ENCODE measurements at places on chromosomes 1 and 21.
A peak's percentile ranks its signal among the peaks of the same experiment; 100 is the strongest.

GRCh38 chr1:164733734-164734133 lies 174.8 kb downstream of the PBX1 start:
- no peak for DNase-seq

DNA sequence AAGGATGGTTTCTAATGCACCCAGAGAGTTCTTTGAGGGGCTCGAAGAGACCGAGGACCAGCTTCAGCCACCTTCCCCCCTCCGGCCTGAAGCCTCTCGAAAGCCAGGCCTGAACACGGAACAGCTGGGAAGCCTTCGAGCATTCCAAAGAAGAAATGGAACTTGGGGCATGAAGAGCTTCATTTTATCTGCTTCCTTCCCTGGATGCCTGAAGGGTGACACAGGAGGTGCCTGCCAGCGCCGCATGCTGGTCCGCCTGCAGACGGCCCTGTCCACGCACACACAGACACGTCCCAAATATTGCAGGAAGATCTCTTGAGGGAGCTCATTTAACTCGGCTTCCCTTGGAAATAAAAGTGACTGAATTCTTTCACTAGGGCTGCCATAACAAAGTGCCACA lies 73.7 kb downstream of the TOMM20 start:
- DNase-seq, result no peak

DNA sequence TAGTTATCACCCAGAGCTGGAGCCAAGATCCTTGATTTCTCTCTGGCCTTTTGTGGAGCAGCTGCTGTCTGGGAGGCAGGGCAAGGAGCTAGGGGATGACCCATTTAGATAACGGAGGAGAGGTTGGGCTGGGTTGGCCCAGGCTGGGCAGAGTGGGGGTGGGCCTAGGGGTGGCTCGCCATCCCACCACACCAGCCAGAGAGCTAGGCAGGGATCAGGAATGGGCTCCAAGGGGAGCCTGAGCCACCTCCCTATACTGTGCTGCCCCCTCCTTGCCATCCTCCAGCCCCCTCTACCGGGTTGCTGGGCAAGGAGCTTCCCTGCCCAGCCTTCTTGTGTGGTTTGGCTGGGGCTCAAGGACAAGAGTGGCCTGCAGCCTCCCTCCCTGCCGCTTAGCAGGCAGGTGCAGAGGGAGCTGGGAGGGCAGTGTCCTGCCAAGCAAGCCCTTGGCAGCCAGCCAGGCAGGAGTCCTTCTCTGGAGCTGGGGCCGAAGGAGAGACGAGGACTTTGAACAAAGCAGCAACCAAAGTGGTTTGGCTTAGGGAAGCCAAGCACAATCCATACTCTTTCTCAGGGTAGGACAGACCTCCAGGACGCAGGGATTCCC lies 4.1 kb downstream of the NUAK2 start:
- peak; percentile 95 for DNase-seq

DNA sequence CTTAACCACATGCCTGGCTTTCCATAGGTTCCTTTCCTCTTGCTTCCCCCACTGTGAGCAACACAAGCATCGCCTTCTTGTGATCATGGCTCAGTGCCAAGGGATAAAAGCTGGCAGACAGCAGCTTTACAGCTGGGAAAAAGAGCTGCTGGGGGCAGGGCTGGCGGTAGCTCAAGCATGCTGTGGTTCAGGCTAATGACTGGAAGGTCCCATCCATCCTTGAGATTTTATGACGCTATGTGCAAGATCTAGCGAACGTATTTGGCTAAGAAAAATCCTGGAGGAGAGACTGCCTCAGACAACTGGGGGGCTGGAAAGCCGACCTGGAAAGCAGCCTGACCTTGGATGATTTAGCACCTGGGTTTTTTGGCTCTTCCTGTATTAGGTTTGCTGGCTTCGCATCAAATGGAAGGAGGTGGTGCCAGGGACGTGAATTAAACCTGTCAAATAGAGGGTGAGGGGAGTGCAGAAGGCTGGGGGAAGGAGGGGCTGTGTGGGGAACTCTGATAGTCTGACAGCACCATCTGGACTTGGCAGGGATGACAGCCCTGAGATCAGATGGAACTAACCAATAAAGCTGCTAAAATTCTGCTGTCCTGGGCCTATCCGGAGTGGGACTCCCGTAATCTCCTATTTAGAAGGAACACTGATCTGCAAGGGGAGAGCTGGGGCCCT lies 34.8 kb downstream of the ZMYND12 start:
- DNase-seq, result peak; percentile 78

DNA sequence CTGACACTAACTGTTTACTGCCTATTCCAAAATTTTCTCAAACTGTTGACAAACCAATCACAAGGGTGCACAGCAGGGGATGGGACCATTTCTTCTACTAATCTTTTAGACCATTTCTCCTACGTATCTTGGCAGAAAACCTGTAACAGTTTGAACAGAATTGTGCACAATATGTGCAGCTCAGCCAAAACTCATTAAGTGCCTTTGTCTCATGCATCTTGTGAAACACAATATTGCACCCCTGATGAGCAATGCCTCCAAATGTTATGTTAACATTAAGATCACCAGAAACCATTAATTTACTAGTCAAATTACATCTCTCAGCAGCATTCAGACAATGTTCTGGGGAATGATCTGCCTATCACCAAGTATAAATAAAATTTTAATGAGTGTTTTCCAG lies 247.5 kb downstream of the NRIP1 start:
- DNase-seq, result no peak

- DNase-seq, result no peak
Observed at GRCh38 chr1:66346057-66346795, 187.7 kb upstream of the SGIP1 start.

DNA sequence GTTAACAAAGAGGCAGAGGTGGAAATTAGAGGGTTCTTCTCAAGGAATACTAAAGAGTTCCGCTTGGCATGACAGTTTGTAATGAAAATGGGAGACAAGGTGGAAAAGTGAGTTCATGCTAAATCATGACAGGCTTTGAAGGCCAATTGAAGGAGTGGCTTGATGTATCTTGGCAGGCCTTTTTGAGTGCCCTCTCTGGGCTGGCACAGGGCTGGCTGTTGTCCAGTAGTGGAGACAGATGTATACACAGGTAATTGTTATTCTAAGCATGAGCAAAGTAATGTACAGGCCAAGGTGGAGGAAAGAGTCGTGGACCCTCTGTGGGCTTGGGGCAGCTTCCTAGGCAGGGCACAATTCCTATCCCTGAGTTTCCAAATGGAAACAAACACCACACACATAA lies 196.7 kb upstream of the GALNT2 start:
- peak; percentile 68 for DNase-seq

- DNase-seq, result no peak
Observed at GRCh38 chr1:2384941-2385481, 6.3 kb downstream of the MORN1 start.

- DNase-seq, result no peak
Observed at GRCh38 chr21:18104802-18105201, 139.8 kb upstream of the CHODL start.

DNA sequence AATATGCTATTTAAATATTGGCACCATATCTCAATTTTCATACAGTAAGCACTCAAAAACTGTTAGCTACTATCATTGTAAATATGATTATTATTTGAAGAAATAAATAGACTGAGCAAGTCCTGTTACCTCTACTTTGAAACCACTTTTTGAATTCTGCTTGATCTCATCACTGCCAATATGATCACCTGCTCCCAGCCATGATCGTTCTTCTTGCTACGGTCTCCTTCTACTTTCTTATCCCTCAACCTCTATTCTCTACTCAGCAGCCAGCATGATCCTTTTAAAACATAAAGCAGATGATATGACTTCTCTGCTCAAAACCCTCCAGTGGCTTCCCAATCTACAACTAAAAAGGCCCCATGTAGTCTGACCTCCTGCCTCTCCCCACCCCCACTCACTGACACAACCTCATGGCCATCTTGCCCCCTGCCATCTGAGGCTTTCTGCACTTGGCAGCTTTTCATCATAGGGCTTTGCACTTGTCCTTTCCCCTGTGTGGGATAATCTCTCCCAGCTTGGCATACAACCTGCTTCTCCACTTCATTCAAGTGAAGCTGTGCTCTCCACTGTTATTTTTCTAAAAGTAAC lies 27.2 kb downstream of the CD34 start:
- no peak for DNase-seq

DNA sequence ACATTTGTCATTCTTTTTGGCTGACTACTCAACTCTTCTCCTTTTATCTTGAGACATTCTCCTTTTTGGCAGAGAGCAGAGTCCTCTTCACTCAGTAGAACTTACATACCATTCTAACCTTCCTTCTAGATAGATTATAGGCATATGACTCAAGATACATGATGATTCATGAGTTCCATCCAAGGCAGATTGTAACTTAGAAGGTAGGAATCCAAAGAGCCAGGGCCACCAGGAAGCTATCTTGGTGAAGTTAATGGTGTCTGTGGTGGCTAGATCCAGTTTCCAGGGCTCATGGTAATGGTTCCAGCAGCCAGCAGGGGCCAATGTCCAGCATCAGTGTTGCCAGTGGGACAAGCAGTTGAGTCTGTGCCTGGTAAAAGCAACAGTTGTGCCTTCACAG lies 76.1 kb upstream of the KIAA0040 start:
- no peak for DNase-seq

DNA sequence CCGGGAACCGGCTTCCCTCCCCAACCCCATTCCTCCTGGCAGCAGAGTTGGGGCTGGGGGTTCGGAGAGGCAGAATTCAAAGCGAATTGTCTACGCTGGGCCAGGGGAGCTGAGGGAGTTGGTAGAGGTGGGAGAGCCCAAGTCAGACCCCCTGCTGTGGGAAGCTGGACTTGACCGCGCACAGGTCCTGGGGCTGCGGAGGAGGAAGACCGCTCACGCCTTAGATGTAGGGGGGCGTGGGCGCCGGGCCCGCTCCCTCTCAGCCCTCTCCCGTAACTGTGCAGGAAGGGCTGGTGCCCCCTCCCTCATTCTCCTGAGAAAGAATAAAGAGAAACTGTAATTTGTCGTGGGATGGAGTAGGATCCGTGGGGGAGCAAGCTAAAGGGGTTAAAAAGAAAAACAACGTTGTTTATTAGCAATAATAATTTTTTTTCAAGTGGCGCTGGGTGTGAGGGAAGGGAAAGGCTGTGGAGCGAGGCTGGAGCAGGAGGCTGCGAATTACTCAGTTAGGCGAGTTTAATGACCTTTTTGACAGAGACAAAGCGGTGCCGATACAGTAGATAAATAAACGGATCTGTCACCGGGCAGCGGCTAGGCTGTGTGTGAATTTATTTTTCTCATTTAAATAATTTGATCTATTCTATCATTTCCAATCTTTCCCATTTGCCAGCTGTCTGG lies 838 bp upstream of the GRIK3 start:
- DNase-seq, result no peak

DNA sequence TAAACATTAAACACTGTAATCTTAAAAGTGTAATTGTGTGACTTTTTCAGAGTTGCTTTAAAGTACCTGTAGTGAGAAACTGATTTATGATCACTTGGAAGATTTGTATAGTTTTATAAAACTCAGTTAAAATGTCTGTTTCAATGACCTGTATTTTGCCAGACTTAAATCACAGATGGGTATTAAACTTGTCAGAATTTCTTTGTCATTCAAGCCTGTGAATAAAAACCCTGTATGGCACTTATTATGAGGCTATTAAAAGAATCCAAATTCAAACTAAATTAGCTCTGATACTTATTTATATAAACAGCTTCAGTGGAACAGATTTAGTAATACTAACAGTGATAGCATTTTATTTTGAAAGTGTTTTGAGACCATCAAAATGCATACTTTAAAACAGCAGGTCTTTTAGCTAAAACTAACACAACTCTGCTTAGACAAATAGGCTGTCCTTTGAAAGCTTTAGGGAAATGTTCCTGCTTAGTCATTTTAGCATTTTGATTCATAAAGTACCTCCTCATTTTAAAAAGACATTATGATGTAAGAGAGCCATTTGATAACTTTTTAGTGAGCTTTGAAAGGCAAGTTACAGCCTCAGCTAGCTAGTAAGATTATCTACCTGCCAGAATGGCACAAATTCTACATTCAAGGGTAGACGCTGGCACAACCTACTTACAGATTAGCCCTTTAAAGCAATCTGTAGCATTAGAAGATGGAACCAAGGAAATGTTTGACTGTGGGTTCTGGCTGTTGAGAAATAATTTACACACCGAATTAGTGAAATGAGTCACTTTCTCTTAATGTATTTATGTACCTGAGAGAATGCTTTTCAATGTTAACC lies 9.4 kb downstream of the SOD1 start:
- no peak for DNase-seq

- no peak for DNase-seq
Observed at GRCh38 chr1:164891615-164892014, 332.6 kb downstream of the PBX1 start.

- DNase-seq, result no peak
Observed at GRCh38 chr21:41142051-41142795, 25.7 kb upstream of the BACE2 start.

DNA sequence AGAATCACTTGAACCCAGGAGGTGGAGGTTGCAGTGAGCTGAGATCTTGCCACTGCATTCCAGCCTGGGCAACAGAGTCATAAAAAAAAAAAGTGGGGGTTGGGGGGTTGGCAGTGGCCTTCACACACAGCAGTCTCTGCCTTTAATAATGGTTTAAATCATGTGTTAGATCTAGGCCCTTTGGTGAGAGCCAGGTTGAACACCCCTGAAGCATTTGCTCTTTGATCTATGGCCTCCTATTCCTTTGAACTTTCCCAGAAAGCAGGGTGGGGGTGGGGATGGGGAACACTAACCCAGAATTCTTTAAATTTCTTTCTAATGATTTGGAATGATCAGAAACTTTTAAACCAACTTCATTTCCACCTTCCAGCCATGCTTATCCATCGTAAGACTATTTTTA lies 313.0 kb downstream of the KIF26B start:
- DNase-seq, result no peak

DNA sequence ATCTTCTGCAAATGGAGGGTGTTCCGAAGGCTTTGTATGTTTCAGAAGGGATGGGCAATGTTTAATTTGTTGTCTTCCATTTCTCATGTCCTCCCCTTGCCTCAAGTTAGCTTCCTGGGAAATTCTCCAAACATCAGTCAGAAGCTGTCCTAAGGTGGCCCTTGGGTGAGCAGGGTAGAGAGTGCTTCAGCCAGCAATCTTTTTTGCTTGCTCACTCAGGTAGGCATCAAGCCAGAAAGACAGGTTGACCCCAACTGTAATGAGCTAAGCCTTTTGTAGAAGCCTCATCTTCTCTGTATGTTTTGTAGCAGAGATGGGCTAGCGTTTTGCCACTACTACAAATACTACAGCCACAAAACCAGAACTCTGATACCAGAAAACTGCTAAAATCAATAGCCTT lies 321.5 kb upstream of the FAM78B start:
- DNase-seq, result no peak

DNA sequence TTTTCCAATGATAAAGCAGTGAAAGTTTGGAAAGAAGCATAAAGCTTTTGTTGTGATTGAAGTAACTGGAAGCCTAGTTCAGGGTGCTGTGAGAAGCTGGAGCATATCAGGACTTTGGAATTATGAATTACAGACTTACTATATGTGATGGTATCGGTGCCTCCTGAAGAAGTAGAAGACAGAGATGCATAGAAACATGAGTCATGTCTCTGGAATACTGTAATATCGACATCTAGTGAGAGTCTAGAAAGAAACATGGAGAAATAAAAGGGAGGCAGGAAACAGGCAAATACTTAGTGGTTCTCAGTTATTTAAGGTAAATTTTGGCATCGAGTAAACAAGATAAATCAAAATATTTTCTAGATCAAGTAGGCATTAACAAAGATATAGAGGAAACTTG lies 103.0 kb downstream of the CAMTA1 start:
- no peak for DNase-seq

All from body of pancreas (tissue), 4 donors.